ENCODE measurements at places on chromosomes 7 and 10. TPM values are rescaled to one million over a fixed set of nuclear protein-coding genes. Genes with fewer than 3 reads are reported as not detected.

The GUSB gene
- total RNA-seq: 18.3 TPM

The MSS51 gene
- total RNA-seq: 0.87 TPM

The ECD gene
- total RNA-seq: 35.6 TPM

The CASP2 gene
- total RNA-seq: 38.0 TPM

The SCIN gene
- total RNA-seq: 0.27 TPM

The INMT gene
- 0.09 TPM for total RNA-seq

The PGAM2 gene
- total RNA-seq: 0.70 TPM

The PBLD gene
- 5.7 TPM for total RNA-seq

The RGR gene
- not detected for total RNA-seq

The CXCL12 gene
- 48.2 TPM for total RNA-seq

The NEURL1 gene
- 1.5 TPM for total RNA-seq

- DNase-seq: peak; percentile 94
Observed at GRCh38 chr10:114708717-114709335, 50.8 kb upstream of the ABLIM1 start.

GRCh38 chr7:98288064-98288823 is 6.8 kb downstream of the BRI3 start:
- DNase-seq: no peak

DNA sequence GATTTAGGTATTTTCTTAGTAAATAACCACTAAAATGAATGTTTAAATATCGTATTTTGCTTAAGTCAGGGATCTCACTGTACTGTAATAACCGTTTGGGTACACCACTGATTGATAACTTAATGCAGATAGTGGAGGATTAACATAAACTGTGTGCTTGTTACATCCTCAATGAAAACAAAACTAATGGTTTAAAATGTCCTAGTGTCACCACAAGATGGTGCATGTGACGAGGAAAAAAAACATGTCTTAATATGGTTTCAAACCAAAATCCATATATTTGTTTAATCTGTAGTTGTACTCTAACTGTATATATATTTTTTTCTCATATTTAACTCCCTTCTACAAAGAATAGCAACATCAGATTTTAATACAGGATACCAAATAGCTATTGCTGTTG is 19.2 kb downstream of the ARMC10 start:
- DNase-seq: no peak

DNA sequence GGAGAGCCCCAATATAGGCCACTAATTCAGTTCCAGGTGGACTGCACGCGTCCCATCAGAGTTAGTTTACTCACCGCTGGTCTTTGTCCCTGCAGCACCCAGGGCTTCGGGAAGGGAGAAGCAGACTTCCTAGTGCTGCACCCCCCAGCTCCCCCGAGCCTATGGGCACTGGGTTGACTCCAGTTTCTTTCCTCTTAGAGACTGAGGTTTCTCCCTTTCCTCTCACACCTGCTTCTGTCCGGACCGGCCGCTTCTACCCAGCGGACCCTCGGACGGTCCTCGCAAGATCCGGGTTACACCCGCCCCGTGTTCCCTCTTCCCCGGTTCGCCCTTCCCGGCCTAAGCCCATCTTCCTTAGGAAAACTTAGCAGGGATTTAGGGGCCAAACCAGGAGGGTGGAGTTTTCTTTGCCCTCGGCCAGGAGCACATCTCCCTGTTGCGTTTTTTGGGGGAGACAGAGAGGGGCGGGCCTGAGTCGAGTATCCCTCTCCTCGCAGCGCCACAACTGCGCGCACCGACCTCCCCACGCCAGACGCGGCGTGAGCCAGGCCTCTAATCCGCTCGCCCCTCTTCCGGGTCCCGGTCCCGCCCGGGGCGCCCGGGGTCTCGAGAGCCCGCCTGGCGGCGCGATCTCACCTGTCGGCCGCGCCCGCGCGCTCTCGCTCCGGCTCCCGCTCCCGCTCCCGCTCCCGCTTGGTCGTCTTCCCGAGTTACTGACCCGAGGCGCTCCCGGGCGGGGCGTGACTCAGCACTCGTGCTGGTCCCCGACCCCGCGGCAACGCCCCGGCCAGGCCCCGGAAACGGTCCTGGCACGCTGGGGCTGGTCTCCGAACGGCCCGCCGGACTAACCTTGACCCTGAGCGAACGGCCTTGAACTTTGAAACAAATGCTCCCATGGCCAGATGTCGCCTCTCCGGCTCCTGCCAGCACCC is at the start of gene AIFM2:
Gene AIFM2 (minus strand): TSS at position 728 of the 932 bp plus-strand sequence. CDS start 8,741 bp downstream, outside the sequence.
- peak; percentile 44 for DNase-seq

GRCh38 chr10:35876248-35876647 is 234.2 kb upstream of the FZD8 start:
- peak; percentile 54 for DNase-seq

GRCh38 chr7:12607134-12607533 is 36.6 kb downstream of the SCIN start:
- no peak for DNase-seq

GRCh38 chr10:33052915-33053810 is 95.1 kb upstream of the ITGB1 start:
- no peak for DNase-seq

- peak; percentile 87 for DNase-seq
Observed at GRCh38 chr7:50502001-50502684, 52.0 kb upstream of the FIGNL1 start.

GRCh38 chr10:69577268-69578232 is 4.3 kb upstream of the NEUROG3 start:
- no peak for DNase-seq

- no peak for DNase-seq
Observed at GRCh38 chr10:125514206-125515162, 168.5 kb downstream of the TEX36 start.

DNA sequence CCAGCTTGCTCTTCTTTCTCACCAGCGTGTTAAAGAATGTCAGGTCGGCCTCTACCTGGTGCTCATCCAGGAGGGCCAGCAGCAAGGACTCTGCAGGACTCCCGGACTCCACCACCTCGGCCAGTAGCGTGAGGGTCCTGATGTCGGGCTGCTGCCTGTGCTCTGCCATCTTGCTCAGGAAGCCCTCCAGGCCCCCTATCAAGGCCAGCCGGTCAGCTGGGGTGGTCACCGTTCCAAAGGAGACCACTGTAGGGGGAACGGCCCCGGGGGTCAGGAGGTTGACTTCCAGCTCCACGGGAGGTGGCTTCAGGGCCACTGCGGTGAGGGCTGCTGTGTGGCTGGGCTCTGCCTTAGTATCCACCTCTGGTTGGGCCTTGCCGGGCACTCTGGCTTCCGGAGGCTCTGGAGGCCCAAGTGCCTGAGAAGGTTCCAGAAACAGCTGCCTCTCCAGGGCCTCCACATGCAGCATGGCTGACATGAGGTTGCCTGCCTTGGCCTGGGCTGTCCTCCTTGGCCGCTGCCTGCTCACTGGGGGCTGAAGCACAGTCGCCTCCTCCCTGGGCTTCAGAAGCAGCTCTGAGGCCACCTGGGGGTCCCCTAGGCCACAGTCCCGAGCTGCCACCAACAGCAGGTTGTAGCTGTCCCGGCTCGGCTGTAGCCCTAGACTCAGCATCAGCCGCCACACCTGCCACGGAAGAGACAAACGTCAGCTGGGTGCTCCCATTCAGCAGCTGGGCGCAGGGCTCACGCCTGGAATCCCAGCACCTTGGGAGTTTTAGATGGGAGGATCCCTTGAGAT is 13.5 kb downstream of the PTCD1 start:
- no peak for DNase-seq

GRCh38 chr7:12890586-12890985 is 203.2 kb downstream of the ARL4A start:
- DNase-seq: no peak

- no peak for DNase-seq
Observed at GRCh38 chr7:63071920-63072319, 926.7 kb upstream of the ZNF722 start.

GRCh38 chr10:10038348-10038747 is 979.3 kb upstream of the CELF2 start:
- no peak for DNase-seq

DNA sequence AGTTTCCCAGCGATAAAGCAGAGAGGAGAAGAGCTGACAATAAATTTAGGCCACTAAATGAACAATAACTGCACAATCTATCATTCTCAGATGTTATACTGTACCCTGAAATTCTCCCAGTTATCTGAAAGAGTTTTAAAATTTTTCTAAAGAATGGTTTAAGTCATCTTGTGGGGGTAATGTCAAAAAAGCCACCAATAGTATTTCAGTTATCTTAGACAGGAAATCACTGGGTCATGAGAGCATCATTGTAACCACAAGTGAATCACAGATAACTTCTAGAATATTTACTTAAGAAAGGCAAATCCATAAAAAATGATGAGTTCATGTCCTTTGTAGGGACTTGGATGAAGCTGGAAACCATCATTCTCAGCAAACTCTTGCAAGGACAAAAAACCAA is 147.1 kb downstream of the DNAJB9 start:
- peak; percentile 71 for DNase-seq

GRCh38 chr10:47287805-47288204 is 12.2 kb upstream of the GDF10 start:
- DNase-seq: no peak

- no peak for DNase-seq
Observed at GRCh38 chr7:142968229-142968628, 6.1 kb upstream of the KEL start.

DNA sequence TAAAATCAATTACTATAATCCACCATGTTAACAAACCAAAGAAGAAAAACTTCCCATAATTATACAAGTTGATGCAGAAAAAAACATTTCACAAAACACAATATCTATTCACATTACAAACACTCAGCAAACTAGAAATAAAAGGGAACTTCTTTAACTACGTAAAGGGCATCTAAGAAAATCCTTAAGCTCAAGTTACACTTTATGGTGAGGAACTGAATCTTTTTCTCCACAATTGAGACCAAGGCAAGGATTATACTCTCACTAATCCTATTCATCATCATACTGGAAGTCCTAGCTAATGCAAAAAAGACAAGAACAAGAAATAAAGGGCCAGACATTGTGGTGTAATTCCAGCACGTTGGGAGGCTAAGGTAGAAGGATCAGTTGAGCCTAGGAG is 159.9 kb downstream of the ZNF365 start:
- DNase-seq: no peak

DNA sequence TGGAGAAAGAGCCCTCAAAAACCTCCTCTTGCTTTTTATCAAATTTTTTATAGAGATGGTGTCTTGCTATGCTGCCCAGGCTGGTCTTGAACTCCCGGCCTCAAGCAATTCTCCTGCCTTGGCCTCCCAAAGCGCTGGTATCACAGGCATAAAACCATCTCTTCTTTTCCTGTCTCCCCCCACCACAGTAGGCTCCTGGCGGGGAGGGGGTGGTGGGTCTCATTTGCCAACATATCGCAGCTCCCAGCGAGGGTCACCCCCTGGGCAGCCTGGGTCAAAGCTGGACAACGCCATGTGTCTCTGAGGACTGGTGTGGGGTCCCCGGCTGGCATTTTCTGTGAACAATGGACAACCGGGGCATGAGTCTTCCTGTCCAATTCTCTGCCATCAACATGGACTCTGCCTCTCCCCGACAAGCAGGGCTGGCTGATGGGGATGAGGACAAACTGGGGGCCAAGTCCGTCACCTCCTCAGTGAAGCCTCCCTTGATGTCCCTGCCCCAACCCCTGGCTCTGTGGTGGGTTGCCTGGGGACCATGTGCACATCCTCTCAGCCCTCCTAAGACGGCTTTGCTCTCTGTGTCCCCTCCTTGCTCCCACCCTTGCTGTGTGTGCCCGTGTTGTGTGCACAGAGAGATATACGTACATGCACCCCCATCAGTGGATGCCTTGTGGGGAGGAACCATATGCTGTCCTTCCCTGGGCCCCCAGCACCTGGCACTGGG is 86.4 kb upstream of the GNA12 start:
- no peak for DNase-seq

- DNase-seq: no peak
Observed at GRCh38 chr10:4216726-4217125, 431.7 kb upstream of the KLF6 start.
